ENCODE measurements at places on chromosomes 7 and 10.

GRCh38 chr10:80524190-80524909, 13.4 kb upstream of the SH2D4B start:
- DNase-seq = no peak

DNA sequence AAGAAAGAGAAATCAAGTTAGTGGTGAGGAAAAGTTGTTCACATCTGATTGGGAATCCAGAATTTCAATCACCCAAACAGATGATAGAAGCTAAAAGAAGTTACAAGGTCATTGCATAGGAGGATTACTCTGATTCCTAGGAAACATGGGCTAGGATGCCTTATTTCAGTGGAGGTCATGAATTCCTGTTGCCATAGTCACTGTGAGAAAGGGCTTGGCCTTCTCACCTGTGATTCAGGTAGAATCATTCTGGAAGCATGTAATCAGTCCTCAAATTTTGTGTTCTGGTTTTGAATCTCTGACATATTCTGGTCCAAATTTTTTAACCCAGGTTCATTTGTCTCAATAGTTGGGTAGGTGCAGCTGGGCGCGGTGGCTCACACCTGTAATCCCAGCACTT, 4.3 kb upstream of the NUB1 start:
- no peak for DNase-seq

GRCh38 chr7:13821152-13821787, 168.2 kb downstream of the ETV1 start:
- DNase-seq = no peak

- DNase-seq = no peak
Observed at GRCh38 chr10:123357421-123357930, 203.3 kb downstream of the BUB3 start.

DNA sequence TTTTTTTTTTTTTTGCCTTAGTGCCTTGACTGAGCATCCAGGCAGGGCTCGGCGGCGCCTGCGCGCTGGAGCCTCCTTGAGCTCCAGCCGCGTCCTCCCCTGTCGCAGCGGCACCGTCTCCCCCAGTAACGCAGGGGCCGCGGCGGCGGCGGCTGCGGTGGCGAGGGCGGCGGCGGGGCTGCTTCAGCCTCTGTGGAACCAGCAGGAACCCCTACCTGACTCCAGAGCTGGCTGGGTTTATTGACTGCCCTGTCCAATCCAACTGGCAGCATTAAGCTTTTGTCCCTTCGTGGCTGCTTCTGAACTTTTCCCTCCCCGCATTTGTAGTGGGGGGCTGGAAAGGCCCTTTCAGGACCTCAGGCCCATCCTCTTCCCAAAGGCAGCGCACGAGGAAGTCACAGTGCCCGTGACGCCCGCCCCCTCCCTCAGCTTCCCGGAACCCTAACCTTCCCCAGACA, at the start of gene GPR85:
TSS of gene GPR85 (minus strand) at position 397 of the 458 bp plus-strand sequence. CDS start 2,106 bp downstream, outside the sequence.
- peak; percentile 13 for DNase-seq

GRCh38 chr7:32533276-32534029, 38.2 kb downstream of the AVL9 start:
- DNase-seq = no peak

DNA sequence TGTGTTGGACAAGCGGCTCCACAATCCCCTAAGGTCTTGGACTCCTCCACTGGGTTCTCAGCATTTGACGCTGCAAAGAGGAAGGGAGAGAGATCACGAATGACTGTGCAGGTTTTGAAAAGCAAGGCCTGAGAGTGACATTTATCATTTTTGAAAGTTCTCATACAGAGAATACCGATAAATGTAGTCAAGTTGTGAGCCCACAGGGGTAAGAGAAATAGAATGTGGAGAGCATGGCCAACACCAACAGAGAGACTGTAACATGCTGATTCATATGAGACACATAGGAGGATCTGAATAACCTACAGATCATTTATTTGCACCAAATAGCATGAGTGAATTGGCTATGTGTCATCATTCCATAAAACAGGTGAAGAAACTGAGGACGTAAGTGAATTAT, 230.5 kb upstream of the MBL2 start:
- DNase-seq = no peak

DNA sequence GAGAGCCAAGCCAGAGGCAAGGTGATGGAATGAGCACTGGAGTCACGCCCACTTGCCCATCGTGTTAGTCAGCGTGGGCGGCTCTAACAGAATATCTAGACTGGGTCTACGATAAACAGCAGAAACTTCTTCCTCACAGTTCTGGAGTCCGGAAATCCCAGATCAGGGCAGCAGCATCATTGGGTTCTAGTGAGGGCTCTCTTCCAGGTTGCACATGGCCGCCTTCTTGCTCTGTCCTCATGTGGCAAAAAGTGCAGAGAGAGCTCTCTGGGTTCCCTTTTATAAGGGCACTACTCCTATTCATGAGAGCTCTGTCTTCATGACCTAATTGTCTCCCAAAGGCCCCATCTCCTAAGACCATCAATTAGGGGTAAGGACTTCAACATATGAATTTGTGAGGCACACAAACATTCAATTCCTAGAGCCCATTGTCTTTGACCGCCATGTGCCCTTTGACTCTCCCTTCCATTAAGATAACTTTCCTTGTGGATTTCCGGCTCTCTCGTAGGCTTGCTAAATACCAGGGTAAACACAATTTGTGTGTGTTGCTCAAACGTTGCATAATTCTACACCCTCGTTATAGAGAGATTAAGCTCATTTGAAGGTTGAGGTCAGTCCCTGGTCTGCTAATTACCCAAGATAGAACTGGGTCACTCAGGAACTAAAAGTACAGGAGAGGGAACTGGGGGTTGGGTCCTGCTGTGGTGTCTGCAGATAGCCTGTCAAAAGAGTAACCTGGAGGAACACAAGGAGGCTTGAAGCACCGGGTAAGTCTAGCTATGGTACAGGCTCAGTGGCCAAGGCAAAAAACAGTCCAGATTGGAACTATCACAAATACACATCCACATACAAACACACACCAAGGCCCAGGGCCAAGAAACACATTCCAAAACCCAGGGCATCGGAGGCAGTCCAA, 28.7 kb upstream of the USP6NL start:
- no peak for DNase-seq

GRCh38 chr10:63157845-63158624, 24.9 kb downstream of the NRBF2 start:
- no peak for DNase-seq

- DNase-seq = no peak
Observed at GRCh38 chr7:132970257-132970656, 111.6 kb downstream of the CHCHD3 start.

GRCh38 chr10:96366508-96366907, 7.7 kb upstream of the OPALIN start:
- DNase-seq = no peak

DNA sequence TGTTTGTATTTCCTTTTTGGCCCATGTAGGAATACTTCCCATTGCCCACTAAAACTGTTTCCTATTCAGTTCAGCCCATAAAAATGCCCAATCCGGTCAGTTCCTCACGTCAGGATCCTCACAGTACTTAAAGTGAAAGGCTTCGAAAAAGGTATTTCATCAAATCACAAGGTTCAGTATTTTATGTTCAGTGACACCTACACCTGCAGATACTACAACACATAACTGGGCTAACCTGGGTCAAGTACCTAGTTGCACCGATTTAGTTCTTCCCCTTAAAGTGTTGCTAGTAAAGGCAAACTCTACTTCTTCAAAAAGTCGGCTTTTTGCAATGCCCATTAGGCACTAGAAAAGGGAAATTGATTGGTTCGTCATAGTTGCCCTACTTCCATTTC, 1.1 kb downstream of the SNX13 start:
- DNase-seq = no peak

GRCh38 chr10:7085913-7086589, 324.8 kb downstream of the SFMBT2 start:
- DNase-seq = no peak

GRCh38 chr7:24604630-24605029, 31.4 kb downstream of the PALS2 start:
- no peak for DNase-seq

GRCh38 chr7:82395147-82395546, 48.4 kb downstream of the CACNA2D1 start:
- DNase-seq = no peak

GRCh38 chr7:112103246-112103645, 103.0 kb downstream of the DOCK4 start:
- DNase-seq = no peak

GRCh38 chr7:25028370-25029021, 48.5 kb upstream of the OSBPL3 start:
- DNase-seq = no peak

GRCh38 chr7:76129366-76129765, 72.3 kb upstream of the SRRM3 start:
- DNase-seq = no peak

DNA sequence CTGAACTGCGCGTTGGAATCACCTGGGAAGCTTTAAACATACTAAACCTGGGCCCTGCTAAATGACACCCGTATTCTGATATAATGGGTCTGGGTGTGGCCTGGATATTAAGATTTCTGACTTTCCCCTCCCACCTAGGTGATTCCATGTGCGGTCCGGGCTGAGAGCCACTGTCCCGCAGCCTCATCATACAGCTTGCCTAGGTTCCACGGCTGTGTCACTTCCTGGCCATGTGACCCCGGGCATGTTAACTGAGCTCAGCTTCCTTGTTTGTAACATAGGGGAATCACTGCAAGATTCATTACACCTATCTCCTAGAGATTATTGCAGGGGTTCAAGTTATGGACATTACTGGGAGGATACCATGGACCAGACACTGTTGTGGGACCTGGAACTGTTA, 472.7 kb upstream of the GALNT17 start:
- DNase-seq = no peak

- DNase-seq = no peak
Observed at GRCh38 chr7:120278773-120279172, 5.8 kb downstream of the KCND2 start.

DNA sequence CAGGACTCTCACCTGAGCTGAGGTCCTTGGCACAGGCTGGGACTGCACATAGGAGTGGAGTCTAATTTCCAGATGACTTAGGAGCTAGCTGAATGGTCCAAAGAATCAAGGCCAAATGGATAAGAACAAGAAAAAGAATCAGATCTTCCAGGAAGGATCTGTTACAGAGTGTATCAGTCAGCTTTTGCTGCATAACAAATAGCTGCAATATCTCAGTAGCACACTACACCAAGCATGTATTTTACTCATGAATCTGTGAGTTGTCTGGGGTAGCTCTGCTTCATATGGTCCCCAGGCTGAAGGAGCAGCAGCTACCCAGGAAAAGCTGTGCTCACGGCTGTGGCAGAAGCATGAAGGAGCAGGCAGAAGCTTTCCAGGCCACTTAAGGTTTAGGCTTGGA, 60.6 kb upstream of the LOXL4 start:
- DNase-seq = no peak

DNA sequence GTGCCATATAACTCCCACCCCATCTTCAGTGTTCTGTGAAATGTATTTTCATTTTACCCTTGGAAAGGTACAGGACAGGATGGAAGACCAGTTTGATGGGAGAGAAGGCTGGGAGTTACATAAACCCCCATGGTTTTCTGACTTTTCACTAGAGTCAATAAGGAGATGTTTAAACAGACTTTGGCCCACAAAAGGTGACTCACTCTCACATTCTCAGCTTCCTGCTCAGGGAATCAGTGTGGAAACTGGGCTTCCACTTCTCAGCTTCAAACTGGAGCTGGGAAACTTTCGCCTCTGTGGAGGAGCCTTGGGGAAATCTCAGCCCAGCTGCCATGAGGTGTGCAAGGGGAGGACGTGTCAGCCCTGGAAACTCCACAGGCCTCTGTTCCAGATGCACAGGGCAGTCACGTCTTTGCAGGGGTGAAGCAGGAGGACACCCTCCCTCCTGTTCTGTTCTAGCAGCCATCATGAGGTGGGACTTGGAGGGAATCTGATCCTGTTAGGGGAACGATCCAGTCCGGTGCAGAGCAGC, 560.5 kb upstream of the GALNT17 start:
- no peak for DNase-seq

- no peak for DNase-seq
Observed at GRCh38 chr10:35910234-35910633, 268.1 kb upstream of the FZD8 start.

DNA sequence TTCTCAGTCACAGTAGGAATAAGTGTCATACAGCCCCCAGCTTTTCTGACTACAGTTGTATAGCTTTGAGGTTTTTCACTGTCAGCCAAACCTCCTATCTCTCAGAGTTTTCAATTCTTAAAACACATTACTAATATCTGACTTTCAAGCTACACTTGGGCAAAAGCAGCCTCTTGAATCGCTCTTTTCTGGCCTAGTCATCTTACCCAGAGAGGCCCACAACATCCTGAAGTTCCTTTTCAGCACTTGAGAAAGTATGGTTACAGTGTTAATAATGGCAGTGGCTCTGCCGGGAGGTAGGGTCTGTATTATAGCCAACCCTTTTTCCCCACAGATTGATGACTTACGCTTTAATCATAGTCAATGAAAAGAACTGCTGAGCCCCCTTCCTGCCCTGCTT, 181.0 kb downstream of the LRRC4 start:
- peak; percentile 22 for DNase-seq

GRCh38 chr7:461453-462172, 58.0 kb downstream of the PDGFA start:
- DNase-seq = no peak

- no peak for DNase-seq
Observed at GRCh38 chr7:140744005-140744404, 47.5 kb downstream of the NDUFB2 start.

DNA sequence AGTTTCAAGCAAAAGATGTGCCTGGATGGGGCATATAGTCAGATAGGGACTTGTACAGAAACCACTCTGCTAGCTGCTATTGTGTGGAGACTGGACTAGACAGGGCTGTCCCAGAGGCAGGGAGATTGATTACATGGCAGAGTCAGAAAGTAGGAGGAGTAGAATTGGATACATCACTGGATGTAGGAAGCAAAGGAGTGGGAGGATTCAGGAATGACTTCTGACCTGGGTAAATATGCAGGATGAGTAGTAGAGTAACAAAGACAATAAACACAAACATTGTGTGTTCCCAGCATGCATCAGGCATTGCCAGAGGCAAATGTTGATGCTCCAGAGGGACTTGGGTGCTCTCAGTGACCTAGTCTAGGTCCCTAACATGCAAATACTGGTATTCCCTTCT, 30.9 kb upstream of the MAT1A start:
- DNase-seq = no peak

DNA sequence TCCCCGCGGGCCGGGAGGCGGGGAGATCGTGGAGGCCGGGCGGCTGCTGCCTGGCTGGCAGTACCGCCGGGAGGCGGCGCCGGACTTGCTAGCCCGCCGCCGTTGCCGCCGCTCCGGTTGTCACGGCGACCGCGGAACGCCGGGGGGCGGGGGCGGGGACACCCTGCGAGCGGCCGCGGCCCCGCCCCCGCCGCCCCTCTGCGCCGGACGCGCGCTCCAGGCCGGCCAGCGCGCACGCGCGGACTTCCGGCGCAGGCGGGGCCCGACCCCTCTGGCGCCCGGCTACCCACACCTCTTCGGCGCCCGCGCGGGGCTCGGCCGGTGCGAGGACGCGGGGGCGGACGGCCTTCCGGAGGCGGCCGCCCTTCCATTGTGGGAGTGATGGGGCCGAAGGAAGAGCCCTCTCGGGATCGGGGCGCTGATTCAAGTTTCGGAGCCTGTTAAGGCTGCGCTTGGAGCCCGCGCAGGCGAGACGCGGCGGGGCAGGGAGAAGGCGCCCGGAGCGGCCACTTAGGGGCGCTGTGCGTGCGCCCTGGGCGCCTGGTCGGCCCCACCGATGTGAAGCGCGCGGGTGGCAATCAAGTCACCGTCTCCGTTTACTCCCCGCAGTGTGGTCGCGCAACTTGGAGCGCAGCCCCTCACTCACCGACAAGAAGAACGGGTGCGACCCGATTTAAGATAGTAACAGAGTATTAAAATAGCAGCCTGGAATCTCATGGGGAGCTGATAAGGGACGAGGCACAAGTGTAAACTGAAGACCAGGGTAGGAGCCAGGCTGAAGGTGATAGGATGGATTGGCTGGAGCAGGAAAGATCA, 449 bp upstream of the DPY19L1 start:
- DNase-seq = peak; percentile 92

GRCh38 chr10:62243647-62243997, 25.0 kb downstream of the RTKN2 start:
- no peak for DNase-seq
